Hematopoietic multipotent progenitor cell treated with erythropoietin and hydrocortisone succinate and interleukin-3 and kit ligand, for 15 days (in vitro differentiated cells): ENCODE measurements at places on chromosomes 16 and 17.

DNA sequence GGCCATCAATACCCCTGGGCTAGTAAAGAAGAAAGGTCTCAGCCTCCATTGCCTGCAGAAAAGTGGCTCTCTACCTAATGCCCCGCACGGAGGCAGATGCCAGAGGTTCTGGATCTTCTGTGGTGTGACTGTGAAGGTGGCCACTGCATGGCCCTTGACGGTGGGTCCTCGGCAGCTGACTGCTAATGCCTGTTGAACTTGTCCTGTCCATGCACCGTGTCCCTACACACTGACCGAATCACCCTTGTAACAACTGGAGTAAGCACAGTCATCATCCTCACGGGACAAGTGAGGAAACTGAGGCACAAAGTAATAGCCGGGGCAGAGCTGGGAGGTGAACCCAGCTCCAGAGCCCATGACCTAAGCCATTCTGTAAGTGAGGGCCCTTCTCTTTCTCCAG lies 48.8 kb downstream of the MYH11 start:
- DNase-seq: no peak

- peak; percentile 41 for DNase-seq
These were observed 857 bp upstream of the STAT5A start for GRCh38 chr17:42287305-42287976.

- DNase-seq: peak; percentile 42
These were observed 6.9 kb downstream of the RARA start for GRCh38 chr17:40315678-40316570.

DNA sequence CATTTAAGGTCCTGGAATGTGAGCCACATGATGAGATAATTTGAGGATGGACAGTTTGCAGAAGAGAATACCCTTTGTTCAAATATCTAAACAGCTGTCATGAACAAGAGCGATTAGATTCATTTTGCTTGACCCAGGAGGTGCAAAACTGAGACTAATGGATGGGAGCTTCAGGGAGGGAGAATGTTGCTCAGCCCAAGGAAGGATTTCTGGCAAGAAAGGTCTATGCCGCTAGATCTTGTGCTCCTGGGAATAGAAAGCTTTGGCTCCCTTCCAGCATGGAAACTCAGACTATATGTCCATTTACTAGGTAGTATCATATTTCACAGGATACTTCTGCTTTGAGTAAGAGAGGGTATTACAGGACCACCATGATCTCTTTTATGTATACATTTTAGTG lies 14.8 kb upstream of the CDH11 start:
- no peak for DNase-seq

DNA sequence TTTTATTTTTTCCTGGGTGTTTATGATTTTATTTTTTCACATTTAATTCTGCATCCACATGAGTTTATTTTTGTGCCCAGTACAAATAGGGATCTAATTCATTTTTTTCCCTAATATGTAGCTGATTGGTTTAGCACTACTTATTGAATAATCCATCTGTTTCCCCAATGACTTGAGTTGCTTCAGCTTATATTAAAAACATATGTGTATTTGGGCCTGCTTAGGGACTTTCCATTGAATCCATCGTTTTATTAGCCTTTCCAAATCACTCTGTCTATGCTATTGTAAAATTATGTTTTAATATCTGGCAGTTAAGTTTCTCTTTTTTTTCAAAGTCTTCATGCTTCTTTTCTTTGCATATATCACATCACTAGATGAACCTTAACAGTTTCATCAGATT lies 42.2 kb downstream of the WWP2 start:
- no peak for DNase-seq

GRCh38 chr16:85010931-85011845 lies at the start of gene ZDHHC7:
TSS of gene ZDHHC7 (minus strand) at chr16:85011535. CDS start at chr16:84990618, 20,917 bp downstream.
- DNase-seq: peak; percentile 88

DNA sequence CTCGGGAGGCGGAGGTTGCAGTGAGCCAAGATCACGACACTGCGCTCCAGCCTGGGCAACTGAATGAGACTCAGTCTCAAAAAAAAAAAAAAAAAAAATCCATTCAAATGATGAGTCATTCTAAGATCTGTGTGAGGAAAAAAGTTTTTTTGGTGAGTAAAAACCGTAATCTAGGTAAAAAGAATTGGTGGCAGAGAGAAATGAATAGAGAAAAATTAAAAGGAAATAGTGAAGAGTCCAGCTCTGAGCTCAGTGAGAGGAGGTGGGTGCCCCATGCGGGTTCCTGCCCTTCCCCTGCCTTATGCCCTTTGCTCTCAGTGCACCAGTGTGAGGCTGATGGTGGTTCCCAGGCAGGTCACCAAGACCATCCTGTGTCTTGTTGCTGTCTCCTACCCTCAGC lies 20.9 kb downstream of the GAN start:
- no peak for DNase-seq

DNA sequence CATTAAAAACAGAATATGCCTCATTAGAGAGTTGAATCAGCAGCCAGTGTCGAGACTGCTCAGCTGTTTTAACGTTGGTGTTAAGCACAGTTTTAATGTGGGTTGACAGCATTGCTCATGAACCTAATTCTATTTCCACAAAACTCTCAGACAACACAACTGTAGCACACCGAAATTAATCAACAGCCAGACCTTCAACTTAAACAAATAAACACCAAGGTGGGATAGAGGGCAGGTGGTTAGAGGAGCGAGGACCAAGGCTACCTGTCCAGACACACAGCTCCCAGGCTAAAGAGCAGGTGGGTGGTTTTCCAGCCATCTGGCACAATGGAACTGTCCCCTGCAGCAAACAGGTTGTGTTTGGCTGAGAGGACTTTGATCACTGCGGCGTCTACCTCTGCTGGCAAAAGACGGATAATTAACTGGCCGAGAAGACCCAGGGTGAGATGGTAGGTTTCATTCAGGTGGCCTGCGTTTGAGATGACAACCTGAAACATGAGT lies 69.6 kb upstream of the ATP2A3 start:
- no peak for DNase-seq

DNA sequence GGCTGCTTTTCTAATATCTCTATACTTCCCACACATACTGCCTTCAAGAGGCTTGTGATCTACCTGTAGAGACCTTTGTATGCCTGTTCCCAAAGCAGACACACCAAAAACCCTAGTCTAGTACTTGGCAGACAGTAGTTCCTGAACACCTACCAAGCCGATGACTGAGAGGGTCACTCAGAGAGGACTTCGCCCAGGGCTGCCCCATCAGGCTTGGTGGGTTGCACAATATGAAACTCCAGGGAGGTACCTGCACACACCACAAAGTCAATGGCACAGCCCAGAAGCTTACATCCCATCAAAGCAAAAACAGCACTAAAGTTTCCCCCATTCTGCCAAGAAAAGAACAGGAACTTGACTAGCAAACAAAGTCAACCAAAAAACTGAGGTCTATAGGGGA lies 30.3 kb downstream of the ASPA start:
- DNase-seq: no peak

- peak; percentile 81 for DNase-seq
These were observed 27.9 kb downstream of the CLEC16A start for GRCh38 chr16:10972108-10972818.

GRCh38 chr17:38654411-38655398 lies 20.1 kb downstream of the EPOP start:
- DNase-seq: no peak

GRCh38 chr17:36070427-36070826 lies 6.4 kb downstream of the CCL18 start:
- no peak for DNase-seq

DNA sequence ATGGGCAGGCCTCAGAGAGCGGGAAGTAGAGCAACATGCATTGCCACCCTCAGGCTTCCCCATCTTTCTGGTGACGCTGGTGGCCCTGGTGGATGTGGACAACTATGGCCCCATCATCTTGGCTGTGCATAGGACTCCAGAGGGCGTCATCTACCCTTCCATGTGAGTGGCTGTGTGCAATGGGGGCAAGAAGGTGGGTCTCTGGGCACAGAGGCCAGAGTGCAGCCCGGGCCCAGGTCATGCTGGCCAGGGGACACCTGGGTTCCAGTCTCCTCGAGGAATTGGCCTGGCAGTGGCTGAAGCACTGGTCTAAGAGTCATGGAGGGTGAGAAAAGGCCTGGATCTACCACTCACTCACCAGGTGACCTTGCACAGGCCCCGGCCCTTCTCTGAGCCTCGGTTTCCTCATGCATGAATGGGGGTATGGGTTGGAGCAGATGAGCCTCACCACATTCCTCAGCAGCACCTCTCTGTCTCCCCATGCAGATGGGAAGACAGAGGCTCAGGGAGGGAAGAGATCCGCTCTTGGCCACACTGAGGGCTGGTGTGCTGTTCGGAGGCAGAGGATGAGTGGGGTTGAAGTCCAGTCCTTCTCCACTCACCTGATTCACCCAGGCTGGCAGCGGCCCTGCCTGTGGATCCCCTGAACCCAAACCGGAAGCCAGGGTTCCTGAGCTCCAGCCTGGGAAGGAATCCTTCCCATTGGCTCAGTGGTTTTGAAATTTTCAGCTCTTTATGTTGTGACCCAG lies 7.2 kb upstream of the ADGRG3 start:
- no peak for DNase-seq

- no peak for DNase-seq
These were observed 20.1 kb upstream of the ITGAE start for GRCh38 chr17:3821101-3821500.

DNA sequence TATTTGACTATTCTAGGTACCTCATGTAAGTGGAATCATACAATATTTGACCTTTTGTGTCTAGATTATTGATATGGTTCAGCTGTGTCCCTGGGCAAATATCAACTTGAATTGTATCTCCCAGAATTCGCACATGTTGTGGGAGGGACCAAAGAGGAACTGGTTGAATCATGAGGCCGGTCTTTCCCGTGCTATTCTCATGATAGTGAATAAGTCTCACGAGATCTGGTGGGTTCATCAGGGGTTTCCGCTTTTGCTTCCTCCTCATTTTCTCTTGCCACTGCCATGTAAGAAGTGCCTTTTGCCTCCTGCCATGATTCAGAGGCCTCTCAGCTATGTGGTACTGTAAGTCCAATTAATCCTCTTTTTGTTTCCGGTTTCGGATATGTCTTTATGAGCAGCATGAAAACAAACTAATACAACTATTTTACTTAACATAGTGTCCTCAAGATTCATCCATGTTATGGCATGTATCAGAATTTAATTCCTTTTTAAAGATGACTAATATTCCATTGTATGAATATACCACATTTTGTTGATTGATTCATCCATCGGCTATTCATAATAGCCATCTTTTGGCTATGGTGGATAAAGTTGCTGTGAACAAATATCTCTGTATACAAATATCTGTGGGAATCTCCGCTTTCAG lies 129.1 kb downstream of the FTO start:
- no peak for DNase-seq

GRCh38 chr17:27560668-27561067 lies 70.3 kb upstream of the LGALS9 start:
- DNase-seq: no peak

- DNase-seq: no peak
These were observed at the start of gene ZG16B for GRCh38 chr16:2829501-2830354. TSS of gene ZG16B (plus strand) at chr16:2830303. CDS start at chr16:2830442, 139 bp downstream.

GRCh38 chr16:73020409-73020884 lies 27.5 kb downstream of the ZFHX3 start:
- DNase-seq: no peak
